Activated naive CD8-positive, alpha-beta T cell treated with anti-CD3 and anti-CD28 coated beads, Interleukin-2, amount 50 U/mL, for 16 hours (primary cell): ENCODE measurements at places on chromosomes 5 and 9.
A peak's percentile ranks its signal among the peaks of the same experiment; 100 is the strongest.

GRCh38 chr5:75072061-75072460 lies 19.7 kb upstream of the GCNT4 start:
- DNase-seq: no peak

DNA sequence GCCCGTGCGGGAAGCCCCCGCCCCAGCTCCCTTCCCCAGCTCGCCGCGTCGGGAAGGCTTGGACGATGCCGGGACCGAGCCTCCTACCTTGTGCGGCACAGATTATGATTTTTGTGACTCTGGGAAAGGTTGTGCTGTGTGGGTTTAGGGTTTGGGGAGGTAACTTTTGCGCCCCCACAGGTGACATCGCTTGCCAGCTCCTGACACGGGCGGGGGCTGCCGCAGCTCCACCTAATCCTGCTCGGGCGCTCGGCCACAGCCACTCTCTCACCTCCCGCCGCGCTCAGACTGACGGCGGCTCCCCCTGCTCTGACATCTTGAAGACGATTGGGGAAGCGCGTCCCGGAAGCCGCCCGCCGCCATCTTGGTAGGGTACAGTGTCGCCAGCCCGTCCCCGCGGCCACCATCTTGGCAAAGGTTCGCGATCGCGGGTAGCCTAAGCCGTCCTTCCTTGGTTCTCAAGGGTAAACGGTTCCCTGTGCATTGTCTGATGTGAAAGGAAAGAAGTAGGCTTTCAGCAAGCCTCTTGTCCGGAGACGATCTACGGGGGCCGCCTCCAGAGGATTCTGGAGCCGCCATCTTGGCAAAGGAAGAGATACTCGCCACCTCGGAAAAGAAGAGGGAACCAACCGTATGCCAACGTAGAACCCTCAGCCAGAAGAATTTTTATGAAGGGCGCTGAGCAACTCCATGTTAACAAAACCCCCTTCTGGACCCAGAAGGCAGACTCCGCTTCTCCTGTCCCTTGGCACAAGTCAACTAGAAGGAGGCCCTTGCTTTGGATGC lies 1.8 kb upstream of the NR3C1 start:
- peak; percentile 71 for DNase-seq

- no peak for DNase-seq
These were observed 233.1 kb upstream of the ANKRD55 start for GRCh38 chr5:56466136-56466816.

- DNase-seq: no peak
These were observed 21.4 kb upstream of the TMEM250 start for GRCh38 chr9:136140046-136140445.

GRCh38 chr5:175059687-175060211 lies 335.4 kb downstream of the MSX2 start:
- no peak for DNase-seq

- no peak for DNase-seq
These were observed 70.0 kb downstream of the GRIN3A start for GRCh38 chr9:101668421-101668820.

GRCh38 chr5:94832685-94833084 lies 214.2 kb downstream of the SLF1 start:
- no peak for DNase-seq

DNA sequence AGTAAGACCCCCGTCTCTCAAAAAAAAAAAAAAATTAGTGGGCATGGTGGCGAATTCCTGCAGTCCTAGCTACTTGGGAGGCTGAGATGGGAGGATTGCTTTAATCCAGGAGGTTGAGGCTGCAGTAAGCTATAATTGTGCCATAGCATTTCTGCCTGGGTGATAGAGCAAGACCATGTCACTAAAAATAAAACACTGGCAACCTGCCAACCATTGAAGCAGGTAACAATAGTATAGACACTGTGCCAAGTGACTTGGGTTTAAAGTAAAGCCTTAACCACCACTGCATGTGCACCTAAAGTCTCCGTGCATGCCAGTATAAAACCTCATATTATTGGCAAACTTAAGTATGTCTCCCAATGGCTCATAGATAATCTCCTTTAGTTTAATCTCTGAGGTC lies 3.4 kb upstream of the APBA1 start:
- no peak for DNase-seq

- no peak for DNase-seq
These were observed 34.6 kb downstream of the HACD4 start for GRCh38 chr9:20996809-20997208.

DNA sequence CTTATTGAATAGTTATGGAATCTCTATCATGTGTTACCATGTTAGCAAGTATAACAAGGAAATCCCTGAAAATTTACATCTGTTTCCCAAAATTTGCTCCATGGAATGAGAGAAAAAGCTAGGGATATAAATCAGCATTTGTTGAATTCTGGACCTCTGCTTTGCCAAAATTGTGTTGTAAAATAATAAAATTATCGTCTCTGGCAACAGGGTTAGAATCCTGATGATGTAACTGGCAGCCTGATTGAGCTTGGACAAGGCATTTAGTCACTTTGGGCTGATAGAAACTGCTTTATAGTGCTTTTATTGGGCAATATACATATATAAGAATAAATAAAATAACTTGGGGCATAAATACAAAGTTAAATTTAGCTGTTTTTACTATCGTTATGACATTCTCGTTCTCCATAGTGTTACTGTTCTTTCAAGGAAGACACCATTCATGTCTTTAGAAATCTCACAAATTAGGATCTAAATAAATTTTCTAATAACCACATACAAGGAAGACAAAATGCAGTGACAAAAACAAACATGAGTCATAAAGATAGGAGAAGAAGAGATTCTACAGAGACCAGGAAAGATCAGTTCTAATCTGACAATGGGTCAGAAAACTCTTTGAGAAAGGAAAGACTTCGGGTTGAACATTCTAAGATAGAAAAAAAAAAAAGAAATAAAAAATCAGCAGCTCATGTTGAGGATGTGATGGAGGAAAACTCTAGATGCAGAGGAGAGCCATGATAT lies 145.0 kb upstream of the CDH10 start:
- no peak for DNase-seq

GRCh38 chr5:177023303-177023664 lies 788 bp downstream of the ZNF346 start:
- no peak for DNase-seq

- DNase-seq: no peak
These were observed 334.3 kb upstream of the TRPC7 start for GRCh38 chr5:136699651-136700050.

- no peak for DNase-seq
These were observed 5.1 kb downstream of the RPL12 start for GRCh38 chr9:127445851-127446712.

- DNase-seq: no peak
These were observed 21.5 kb upstream of the RNF20 start for GRCh38 chr9:101512116-101512515.

GRCh38 chr5:152185547-152186245 lies 219.4 kb downstream of the NMUR2 start:
- DNase-seq: no peak

- no peak for DNase-seq
These were observed 233.8 kb upstream of the FBXL7 start for GRCh38 chr5:15266229-15266628.

DNA sequence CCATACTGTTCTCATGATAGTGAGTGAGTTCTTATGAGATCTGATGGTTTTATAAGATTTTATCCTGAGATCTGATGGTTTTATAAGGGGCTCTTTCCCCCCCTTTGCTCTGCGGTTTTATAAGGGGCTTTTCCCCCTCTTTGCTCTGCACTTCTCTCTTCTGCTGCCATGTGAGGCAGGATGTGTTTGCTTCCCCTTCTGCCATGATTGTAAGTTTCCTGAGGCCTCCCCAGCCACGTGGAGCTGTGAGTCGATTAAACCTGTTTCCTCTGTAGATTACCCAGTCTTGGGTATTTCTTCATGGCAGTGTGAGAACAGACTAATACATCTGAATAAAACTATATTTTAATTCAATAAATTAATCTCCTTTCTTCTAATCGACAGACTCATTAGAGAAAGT lies 64.9 kb upstream of the ZSWIM6 start:
- DNase-seq: no peak

- no peak for DNase-seq
These were observed 121.2 kb downstream of the SAXO1 start for GRCh38 chr9:18911714-18912342.

- DNase-seq: no peak
These were observed 82.7 kb downstream of the HSD17B3 start for GRCh38 chr9:96219026-96219899.

GRCh38 chr9:114853071-114853855 lies 47.4 kb upstream of the TNFSF15 start:
- no peak for DNase-seq

GRCh38 chr9:73081979-73082657 lies 69.5 kb upstream of the ANXA1 start:
- no peak for DNase-seq

GRCh38 chr5:16076657-16077056 lies 102.9 kb downstream of the MARCHF11 start:
- DNase-seq: no peak

DNA sequence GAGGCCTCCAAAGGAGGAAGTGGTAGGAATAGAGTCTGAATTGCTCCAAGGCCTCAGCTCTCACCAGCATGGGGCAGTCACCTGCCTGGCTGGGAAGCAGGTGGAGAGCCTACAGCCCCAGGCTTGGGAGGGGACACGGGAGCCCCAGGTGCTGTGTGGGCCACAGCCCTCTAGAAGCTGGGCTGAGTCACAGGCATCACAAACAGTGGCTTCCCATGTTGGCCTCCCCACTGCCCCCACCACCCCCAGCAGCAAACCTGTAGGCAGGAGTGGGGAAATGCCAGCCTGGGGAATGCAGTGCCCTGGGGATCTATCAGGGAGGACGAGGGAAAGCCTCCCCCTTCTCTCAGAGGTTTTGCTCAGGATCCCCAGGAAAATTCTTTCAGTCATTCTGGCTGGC lies 309.6 kb downstream of the SLIT3 start:
- DNase-seq: no peak

DNA sequence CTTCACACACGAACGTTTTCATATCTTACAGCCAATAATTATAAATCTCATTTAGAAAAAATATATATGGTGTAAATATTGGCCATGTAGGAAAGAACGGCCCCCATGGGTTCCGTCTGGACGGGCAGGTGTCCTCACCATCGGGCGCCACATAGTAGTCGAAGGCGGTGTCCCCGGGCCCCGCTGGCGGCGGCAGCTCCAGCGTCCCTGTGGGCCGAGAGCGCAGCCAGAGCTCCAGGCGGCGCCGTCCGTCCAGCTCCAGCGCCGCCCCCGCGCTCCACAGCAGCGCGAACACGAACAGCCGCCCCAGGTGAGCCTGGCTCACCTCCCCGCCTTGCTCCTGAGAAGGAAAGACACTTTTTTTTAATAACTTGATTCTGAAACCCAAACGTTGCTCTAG lies 134.6 kb downstream of the DNAH5 start:
- DNase-seq: no peak

GRCh38 chr5:36156619-36157018 lies 4.7 kb downstream of the SKP2 start:
- DNase-seq: no peak

DNA sequence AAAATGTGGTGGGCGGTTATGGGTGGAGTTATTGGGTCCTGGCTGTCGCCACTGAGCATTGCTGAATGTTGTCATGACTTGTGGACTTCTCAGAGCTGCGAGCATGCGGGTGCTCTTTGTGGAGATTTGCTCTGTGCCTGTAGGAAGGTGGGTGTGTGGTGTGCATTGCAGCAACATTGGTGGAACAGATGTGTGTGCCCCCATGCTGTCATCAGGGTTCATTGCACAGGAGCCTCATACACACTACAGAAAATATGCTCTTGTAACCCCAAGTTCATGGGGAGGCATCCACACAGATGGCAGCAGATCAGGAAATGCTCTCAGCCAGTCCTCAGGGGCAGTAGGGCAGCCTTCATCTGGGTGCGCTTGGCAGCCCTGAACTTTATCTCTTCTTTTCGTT lies 55.9 kb upstream of the PHF2 start:
- DNase-seq: no peak

DNA sequence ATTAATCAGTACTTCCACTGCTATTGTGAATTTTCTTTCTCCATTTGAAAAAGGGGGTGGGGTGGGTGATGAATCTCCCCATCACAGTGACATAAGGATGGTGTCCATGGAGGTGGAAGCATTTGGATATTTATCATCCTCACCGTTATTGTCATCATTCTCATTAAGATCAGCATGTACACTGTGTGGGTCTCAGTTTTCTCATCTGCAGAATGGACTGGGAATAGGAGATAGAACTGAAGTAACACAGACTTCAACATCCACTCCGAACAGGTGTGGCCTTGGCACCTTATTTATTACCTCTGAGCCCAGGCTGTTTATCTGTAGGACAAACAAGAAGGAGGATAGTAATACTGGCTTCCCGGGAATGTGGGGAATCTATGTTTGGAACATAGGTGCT lies 165.9 kb downstream of the PAPPA start:
- DNase-seq: no peak

DNA sequence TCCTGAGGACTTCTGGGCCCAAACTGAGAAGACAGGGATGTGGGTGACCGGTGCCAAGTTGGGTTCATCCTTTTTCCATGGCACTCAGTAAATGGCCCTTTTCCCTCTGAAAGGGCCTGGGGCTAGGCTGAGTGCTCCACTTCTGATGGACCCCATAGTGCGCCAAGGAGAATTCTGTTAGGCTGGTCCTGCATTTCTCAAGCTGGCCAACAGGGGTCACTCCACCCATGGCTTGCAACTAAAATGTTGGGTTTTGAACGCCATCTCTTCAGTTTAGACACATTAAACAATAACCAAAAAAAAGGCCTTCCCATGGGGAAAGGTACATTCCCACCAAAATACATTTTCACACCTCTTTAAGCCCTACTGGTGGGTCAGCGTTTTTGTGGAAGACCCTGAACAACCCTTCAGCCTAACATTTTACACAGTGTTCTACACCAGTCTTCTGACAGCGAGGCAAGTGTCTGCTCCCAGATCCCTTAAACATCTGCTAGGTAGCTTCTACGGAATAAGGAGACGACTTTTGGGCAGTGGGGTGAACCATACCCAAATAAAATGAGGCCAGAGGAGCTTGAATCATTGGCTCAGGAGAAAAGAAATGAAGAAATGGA lies 27.3 kb downstream of the CNTFR start:
- DNase-seq: no peak

DNA sequence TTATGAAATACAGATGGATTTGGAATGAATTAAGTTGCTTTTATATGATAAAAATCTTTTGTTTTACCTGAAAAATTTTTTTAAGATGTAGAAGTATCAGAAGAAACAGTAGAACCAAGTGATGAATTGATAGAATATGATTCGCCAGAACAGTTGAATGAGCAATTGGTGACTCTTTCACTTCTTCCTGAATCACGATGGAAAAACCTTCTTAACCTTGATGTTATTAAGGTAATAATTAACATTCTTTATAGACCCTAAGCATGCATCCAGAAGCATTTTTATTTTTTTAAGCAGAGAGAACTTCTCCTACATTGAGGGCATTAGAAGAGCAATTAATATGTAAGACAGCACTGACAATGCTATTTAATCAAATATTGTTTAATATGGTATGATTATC lies 28.8 kb downstream of the WDR36 start:
- no peak for DNase-seq

- DNase-seq: no peak
These were observed 186.2 kb downstream of the FANCC start for GRCh38 chr9:95131023-95131943.

DNA sequence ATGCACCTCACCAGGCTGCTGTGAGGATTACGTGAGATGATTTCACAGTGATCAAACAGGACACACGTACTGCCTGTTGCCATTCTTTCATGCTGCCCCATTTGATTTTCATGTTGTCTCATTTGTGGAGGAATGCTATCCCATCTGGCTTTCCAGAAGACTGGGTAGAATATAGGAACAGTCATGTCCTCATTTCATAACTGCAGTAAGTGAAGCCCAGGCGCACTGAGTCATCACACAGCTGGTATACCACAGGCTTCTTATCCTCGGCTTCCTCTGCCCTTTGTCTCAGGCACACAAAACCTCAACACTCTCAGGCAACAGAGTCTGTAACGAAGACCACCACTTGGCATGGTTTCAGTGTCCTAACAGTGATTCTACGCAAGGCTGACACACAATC lies 62.3 kb downstream of the LHFPL2 start:
- DNase-seq: no peak
